T-helper 17 cell (primary cell): ENCODE measurements at places on chromosomes 12 and 14. TPM values are rescaled to one million over a fixed set of nuclear protein-coding genes. Genes with fewer than 3 reads are reported as not detected.
A peak's percentile ranks its signal among the peaks of the same experiment; 100 is the strongest.

GRCh38 chr12:103771466-103771865, 69.6 kb downstream of the NT5DC3 start:
- no peak overlapping the region for H3K27ac ChIP-seq
- H3K4me1 ChIP-seq: no peaks in the 10 kb centered on the region
- H3K27me3 ChIP-seq: no peaks in the 10 kb centered on the region
- H3K36me3 ChIP-seq: no peaks in the 10 kb centered on the region

GRCh38 chr12:50326590-50327284, 43.4 kb upstream of the LIMA1 start:
- H3K36me3 ChIP-seq: no peaks in the 10 kb centered on the region
- H3K4me1 ChIP-seq: peaks cover 2% of the 10 kb centered on the region
- H3K4me3 ChIP-seq: no peak overlapping the region
- no peaks in the 10 kb centered on the region for H3K27me3 ChIP-seq
- DNase-seq: no peak

DNA sequence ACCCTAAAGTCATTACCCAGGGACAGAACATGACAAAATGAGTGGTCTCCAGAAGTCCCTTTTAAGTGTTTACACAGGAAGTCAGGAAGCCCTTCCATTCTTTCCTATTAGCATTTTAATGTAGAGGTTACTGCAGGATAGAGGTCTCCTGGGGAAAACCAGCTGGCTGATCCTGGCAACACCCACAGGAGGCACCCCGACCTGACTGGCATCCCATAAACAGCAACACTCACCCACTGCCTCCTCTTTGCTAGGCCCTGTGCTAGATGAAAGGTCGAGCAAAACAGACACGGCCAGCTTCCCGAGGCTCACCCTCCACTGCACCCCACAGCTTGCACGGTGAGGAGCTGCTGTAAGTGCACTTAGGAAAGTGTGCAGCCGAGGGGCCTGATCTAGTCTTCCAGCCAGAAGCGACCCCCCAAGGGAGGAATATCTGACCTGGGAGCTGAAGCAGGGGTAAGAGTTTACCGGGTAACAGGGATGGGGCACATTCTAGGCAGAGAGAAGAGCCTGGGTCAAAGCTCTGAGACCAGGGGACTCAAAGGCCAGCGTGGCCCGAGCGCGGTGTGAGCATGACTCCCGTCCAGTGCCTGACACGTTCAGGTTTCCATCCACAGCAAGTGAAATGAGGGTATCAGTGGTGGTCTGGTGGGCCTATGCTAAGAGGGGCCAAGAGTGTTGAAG, 9.0 kb downstream of the DAZAP2 start:
- no peak overlapping the region for H3K4me3 ChIP-seq
- peak overlapping the region; percentile 90 for H3K27ac ChIP-seq
- H3K27me3 ChIP-seq: no peaks in the 10 kb centered on the region

Gene FAM181A
- not detected for total RNA-seq

Gene FGF23
- total RNA-seq: not detected

Gene STX2
- 41.1 TPM for total RNA-seq
